ENCODE measurements at places on chromosomes 11 and 22.

- DNase-seq, result peak; percentile 80
Observed at GRCh38 chr11:117985953-117986887, at the start of gene IL10RA. Gene IL10RA, plus strand, starts transcription at chr11:117986394. Its CDS starts 74 bp downstream, at chr11:117986468.

GRCh38 chr11:50174189-50174588 is 141.5 kb downstream of the OR4C45 start:
- no peak for DNase-seq

GRCh38 chr11:12741671-12742216 is 67.5 kb downstream of the TEAD1 start:
- no peak for DNase-seq

DNA sequence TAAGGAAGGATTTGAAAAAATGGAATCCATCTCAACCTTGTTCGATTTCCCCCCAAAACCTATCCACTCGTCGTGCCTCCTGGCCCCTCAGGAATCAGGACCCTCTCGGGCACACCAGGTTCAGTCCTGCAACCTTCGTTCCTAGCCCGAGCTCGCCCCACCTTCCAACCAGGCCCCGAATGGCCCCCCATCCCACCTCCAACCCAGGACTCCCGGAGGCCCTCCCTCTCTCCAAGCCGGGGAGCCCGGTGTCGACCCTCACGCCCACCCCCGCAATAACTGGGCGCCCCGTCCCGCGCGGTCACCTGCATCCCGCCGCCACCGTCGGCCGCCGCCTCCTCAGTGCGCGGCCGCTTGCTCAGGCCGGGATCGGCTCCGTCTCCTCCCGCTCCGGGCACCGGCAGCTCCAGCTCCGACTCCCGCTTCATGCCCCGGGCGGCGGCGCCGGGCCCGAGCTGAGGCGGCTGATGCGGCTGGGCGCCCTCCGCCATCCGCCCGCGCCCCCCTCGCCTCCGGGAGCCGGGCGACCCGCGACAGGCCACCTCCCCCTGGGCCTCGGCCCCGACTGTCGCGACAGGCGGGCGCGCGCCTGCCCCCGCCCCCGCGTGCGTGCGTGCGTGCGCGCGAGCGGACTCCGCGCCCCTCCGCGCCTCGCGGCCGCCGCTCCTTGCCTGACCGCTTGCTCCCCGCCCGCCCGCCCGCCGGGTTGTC is 534 bp downstream of the RBFOX2 start:
- DNase-seq, result no peak

DNA sequence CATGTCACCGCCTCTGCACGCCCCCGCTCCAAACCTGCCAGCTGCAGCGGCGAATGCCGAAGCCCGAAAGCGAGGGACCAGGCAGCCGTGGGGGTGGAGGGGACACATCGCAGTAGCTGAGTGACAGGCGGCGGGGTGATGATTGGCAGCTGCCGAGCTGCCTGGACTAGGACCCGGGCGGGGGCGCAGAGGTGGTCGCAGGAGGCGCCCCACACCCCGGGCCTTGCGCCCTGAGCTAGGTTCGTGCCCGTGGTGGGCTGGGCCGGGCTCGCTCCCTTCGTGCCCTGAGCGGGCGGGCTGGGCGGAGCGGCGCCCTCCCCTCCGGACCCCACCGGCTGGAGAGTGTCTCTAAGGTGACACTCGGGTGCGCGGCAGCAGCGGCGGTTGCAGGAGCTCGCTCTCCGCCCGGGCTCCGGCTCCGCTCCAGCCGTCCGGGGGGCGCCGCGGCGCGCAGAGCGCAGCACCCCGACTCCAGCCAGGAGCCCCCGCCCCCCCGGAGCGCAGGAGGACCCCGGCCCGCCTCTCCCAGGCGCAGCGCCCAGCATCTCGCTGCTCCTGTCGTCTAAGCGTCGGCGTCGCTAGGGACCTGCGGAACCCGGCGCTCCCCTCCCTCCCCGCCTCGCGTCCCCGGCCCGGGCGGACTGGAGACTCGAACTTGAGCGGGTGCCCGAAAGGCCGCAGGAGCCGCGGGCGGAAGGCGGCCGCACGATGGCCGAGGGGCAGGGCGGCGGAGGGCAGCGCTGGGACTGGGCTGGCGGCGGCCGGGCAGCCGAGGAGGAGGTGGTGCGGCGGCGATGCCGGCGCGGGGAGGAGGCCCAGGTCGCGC is 14.5 kb upstream of the DGKZ start:
- no peak for DNase-seq

- no peak for DNase-seq
Observed at GRCh38 chr22:49753276-49753890, 74.3 kb downstream of the BRD1 start.

GRCh38 chr11:29306527-29306926 is 710.3 kb downstream of the KCNA4 start:
- no peak for DNase-seq

GRCh38 chr11:40054631-40055030 is 1404.8 kb downstream of the LRRC4C start:
- DNase-seq, result no peak

- peak; percentile 21 for DNase-seq
Observed at GRCh38 chr11:125593114-125593820, 615 bp downstream of the STT3A start.

- DNase-seq, result no peak
Observed at GRCh38 chr11:117950301-117950700, 21.1 kb upstream of the TMPRSS13 start.

DNA sequence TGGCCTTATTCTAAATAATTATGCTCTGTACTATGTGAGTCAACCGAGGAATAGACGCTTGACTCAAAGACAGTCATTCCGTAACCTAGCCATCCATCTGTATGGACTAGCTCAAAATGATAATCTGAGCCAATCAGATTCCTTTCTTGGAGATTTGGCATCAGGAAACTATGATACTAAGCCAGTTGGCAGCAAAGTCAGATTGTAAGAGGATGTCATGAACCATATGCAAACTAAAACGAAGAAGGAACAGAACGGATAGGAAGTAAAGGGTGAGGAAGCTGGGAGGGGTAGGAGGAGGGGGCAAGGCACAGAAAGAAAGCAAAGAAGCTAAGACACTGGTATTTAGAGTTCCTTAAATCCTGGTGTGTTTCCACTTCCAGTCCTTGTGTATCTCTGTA is 10.7 kb upstream of the SESN3 start:
- no peak for DNase-seq

DNA sequence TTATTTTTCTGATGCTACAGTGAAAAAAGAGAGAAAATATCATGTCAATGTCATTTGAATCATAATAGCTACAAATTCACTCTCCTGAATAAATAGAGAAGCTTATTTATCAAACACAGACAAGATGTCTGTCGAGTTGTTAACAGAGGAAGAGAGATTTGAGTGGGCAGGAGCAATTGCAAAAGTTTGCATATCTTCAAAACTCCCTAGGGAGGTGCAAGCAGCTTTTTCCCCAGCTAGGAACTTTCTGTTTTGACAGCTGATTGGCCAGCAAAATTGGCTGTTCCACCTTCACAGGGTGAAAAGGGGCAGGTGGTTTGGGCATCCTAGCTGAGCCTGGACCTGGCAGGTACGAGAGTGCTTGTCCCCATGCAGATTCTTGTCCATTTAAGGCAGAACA is 98.2 kb downstream of the NTM start:
- no peak for DNase-seq

- DNase-seq, result no peak
Observed at GRCh38 chr11:125064070-125064469, 965 bp downstream of the SLC37A2 start.

DNA sequence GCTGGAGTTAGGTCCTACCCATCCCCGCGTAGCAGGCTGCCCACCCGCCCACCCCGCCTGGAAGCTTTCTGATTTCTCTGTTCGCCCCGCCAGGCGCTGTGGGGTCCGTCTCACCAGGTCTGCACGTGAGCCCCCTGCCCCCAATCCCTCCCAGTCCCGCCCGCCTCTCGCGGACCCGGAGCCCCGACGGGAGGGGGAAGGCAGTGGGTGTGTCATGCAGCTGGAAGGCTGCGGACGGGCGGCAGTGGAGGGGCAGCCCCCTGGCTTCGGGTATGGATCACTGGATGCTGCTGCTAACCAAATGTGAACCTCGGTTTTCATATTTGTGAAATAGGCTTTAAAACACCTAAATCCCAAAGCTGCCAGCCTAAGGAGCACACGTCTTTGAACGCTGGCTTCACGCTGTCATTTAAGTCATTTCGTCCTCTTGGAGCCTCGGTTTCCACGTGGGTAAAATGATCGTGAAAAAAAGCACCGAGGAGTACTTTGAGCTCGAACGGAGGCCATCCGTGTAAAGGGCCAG is 568 bp upstream of the BIK start:
- no peak for DNase-seq

DNA sequence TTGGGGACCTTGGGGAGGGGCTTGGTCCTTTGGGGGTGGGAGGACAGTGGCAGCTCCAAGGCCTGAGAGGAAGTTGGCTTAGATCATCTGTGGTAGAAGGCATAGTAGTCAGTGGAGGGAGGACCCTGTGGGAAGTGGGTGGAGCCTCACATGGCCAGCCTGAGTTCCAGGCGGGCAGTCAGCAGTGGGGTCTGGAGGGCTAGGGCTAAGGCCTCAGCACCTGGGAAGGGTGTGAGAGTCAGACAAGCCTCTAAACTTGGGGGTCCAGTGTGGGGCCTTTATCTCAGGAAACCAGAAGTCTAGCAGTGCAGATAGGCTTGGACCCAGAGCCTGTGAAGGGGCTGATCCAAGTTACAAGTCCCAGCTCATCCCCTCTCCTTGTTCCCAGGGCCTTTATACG is 4.0 kb downstream of the NLRX1 start:
- DNase-seq, result peak; percentile 47

DNA sequence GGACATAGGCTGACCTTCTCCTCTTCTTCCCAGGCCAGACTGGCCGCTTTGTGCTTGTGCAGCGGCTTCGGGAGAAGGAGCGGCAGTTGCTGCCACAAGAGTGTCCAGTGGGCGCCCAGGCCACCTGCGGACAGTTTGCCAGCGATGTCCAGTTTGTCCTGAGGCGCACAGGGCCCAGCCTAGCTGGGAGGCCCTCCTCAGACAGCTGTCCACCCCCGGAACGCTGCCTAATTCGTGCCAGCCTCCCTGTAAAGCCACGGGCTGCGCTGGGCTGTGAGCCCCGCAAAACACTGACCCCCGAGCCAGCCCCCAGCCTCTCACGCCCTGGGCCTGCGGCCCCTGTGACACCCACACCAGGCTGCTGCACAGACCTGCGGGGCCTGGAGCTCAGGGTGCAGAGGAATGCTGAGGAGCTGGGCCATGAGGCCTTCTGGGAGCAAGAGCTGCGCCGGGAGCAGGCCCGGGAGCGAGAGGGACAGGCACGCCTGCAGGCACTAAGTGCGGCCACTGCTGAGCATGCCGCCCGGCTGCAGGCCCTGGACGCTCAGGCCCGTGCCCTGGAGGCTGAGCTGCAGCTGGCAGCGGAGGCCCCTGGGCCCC is 1.4 kb downstream of the RASSF7 start:
- DNase-seq, result no peak

- DNase-seq, result no peak
Observed at GRCh38 chr11:65008016-65008415, 5.9 kb upstream of the ARL2 start.

DNA sequence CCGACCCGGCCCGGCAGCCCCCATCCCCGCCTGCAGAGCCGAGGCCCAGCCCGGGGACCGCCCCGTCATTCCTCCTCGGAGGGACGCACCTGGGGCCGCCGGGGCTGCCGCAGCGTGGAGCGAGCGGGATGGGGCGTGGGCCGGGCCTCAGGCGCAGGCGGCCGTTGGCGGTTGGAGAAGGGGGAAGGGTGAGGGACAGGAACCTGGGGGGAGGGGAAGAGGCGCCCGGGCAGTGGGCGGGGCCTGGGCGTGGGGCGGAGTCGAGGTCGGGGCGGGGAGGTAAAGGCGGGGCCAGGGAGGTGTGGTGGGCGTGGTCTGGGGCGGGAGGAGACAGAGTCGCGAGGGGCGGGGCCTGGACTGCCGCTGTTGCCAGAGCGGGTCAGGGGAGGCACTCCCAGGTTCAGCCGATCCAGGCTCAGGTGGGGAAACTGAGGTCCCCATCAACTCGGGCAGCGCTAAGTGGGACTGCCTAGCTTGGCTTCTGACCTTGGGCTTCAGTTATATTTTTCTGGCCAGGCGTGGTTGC is at the start of gene TESMIN:
Gene TESMIN (minus strand): TSS at position 190 of the 526 bp plus-strand sequence. CDS start 860 bp downstream, outside the sequence.
- peak; percentile 84 for DNase-seq

GRCh38 chr11:78457448-78457847 is 39.8 kb upstream of the GAB2 start:
- no peak for DNase-seq

DNA sequence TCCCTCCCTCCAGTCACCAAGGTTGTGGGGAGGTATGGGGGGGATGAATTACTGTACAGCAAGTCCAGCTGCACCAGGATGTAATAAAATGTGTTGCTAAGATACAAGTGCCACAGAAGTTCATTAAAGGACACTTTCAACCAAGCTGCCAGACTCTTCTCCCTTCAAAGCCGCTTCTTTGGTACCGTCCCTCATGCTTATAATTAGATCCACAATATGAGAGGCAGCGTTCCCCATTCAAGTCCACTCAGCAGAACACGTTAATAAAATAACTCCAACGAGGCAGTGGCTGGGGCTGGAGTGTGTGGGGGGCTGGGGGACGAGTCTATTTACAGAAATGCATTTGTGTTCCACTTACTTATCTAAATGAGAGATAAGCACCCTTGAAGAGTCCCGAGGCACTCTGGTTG is 14.7 kb downstream of the PHF21B start:
- DNase-seq, result no peak

GRCh38 chr11:15663777-15664218 is 549.1 kb downstream of the INSC start:
- no peak for DNase-seq

- DNase-seq, result no peak
Observed at GRCh38 chr11:123770712-123771111, 16.4 kb upstream of the OR6X1 start.

GRCh38 chr11:104076455-104076854 is 40.0 kb downstream of the DDI1 start:
- DNase-seq, result no peak

DNA sequence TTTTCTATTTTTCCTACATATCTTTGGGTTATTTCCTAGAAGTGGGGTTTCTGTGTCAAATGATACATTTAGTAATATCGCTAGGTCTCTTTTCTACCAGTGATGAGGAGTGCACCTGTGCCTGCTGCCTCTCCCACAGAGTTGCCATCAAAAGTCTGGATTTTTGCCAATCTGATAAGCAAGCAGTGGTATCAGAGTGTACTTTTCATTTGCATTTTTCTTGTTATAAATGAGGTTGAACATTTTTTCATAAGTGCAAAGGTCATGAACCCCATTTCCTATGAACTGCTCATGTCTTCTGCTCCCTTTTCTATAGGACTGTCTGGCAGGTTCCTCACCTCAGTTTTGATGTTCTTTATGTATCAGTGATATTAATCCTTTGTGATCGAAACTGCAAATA is 1.7 kb downstream of the TRPM5 start:
- no peak for DNase-seq

- no peak for DNase-seq
Observed at GRCh38 chr11:23765682-23766252, 731.1 kb upstream of the LUZP2 start.

GRCh38 chr11:95267601-95268213 is 36.7 kb upstream of the SESN3 start:
- no peak for DNase-seq

GRCh38 chr11:79402912-79403311 is 37.9 kb downstream of the TENM4 start:
- DNase-seq, result no peak

GRCh38 chr11:69394234-69394868 is 87.1 kb upstream of the LINC01488 start:
- DNase-seq, result no peak
